Cardiac fibroblast (primary cell): ENCODE measurements at places on chromosomes 2 and 18.
A peak's percentile ranks its signal among the peaks of the same experiment; 100 is the strongest.

DNA sequence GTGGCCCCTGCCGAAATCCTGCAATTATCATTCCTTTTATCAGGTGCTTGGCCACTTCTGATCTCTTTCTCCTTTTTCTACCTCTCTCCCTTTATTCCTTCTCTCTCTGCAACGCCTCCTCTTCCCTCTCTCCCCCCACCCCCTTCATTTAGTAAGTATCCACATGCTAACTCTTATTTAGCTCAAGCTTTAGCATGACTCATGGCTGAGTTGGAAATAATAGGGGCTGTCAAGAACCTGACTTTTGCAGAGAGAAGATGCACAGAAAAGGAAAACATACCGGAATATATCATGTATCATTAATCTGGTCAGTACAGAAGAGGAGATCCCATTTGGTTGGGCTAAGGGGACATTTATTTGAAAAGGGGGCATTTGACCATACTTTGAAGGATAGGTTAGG is 33.1 kb downstream of the FAM171B start:
- DNase-seq = peak; percentile 21

- peak; percentile 80 for DNase-seq
Measured at GRCh38 chr2:118061135-118061955, 26.9 kb upstream of the INSIG2 start.

- no peak for DNase-seq
Measured at GRCh38 chr2:67323209-67323991, 73.7 kb upstream of the ETAA1 start.

GRCh38 chr2:237819231-237819630 is 20.7 kb downstream of the RBM44 start:
- peak; percentile 16 for DNase-seq

DNA sequence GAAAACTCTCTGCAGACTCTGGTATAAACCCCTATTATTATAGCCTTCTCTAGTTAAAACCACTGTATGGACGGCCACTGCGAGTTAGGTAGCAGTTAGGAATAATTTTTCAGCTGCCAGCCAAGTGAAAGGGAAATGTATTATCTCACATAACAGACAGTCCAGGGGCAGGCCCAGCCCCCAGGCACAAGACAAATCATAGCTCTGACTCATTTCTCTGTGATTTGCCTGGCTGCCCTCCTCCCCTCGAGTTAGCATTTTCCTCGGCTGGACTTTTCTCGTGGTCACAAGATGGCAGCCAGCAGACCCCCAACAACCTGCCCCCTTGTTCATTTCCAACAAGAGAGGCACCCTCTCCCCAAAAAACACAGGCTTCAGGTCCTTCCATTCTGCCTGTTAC is 10.5 kb downstream of the VIT start:
- DNase-seq = peak; percentile 43

GRCh38 chr2:20352581-20353216 is 2.1 kb upstream of the PUM2 start:
- no peak for DNase-seq

- DNase-seq = no peak
Measured at GRCh38 chr2:233287871-233288270, 19.7 kb upstream of the SAG start.

- no peak for DNase-seq
Measured at GRCh38 chr2:120261387-120262006, 8.8 kb downstream of the RALB start.

- DNase-seq = peak; percentile 28
Measured at GRCh38 chr2:227411320-227411989, 23.7 kb upstream of the SCYGR1 start.

DNA sequence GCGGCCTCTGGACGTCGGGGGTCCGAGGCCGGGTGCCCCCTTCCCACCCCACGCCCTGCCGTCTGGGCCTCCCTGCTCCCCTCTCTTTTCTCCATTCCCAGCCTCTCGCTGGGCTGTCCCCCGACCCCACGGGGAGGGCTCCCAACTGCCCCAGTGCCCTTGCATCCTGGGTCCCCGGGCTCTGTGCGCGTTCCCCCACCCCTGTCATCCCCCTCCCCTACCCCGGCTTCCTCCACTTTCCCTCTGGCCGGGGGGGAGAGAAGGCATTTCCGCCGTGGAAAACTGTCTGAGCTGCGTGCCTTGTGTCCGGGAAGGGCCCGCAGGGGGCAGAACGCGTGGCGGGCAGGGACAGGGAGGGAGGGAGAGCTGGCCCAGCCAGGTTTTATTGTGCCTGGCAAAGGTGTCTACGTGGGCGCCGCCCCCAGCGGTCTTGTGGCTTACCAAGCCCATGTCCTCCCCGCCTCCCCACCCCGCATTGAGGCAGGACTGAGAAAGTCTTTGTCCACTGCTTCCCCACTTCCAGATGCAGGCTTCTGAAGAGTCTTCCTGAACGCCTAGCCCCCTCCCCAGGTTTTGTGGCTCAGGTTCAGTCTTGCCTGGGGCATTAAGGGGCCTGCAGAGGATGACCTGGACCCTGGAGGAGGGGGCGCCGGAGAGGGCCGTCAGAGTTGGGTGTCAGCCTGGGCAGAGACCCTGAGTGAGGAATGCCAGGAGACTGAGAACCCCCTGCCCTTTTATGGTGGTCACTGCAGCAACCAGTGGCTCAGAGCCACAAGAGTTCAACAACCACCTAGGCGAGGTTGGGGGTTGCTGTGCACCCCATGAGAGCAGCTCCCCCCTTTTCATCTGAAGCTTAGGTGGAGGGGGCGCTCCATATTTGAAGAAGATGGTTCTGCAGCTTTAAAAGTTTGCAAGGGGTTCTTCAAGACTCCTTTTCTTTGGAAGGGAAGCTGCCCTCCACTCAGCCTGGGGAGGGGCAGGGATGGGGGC is 1.3 kb downstream of the ITM2C start:
- no peak for DNase-seq

- DNase-seq = no peak
Measured at GRCh38 chr2:73611867-73612266, 30.4 kb downstream of the NAT8 start.

GRCh38 chr2:71865391-71865965 is 282.2 kb downstream of the CYP26B1 start:
- DNase-seq = no peak
